ENCODE measurements at places on chromosomes 7 and 10.

GRCh38 chr10:31395695-31396094 lies 76.7 kb downstream of the ZEB1 start:
- DNase-seq = no peak

- DNase-seq = no peak
These were observed 104.1 kb downstream of the ZNF467 start for GRCh38 chr7:149669121-149669818.

GRCh38 chr7:94679358-94679757 lies 23.4 kb upstream of the SGCE start:
- no peak for DNase-seq

- DNase-seq = peak; percentile 44
These were observed 519 bp downstream of the ITGB8 start for GRCh38 chr7:20330928-20331909.

DNA sequence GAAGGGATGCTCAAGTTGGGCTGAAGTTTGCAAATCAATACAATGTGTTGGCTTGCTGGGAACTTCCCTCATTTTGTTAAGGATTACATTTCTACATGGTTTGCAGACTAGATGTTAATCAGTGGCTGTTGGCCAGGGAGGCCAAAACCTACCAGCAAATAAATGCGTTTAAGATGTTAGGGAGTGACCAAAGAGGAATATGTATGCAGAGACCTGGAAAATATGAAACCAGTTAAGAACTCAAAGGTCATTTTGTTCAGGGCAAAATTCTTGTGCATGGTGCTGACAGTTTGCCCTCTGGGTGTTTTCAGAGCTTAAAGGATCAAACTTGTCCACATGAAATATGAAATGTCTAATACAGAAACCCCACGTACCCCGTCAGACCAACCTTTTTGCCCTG lies 30.3 kb downstream of the GATA3 start:
- no peak for DNase-seq

DNA sequence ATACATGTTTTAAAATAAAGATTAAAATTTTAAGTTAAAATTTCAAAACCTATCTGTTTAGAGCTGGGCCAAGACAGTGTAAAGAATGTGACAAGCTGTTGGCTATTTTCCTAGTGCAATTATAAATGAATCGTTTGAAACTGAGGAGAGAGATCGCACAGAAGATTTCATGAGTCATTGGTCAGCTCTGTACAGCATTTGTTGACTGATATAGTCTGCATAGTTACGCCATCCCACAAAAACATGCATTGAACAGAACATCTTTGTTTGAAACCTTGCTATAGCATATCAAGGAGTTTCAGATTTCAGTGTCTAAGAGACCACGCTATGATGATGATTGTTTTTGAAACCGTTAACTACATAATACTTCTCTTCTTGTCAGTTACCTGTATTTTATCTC lies 1.3 kb upstream of the C10orf67 start:
- DNase-seq = no peak

GRCh38 chr7:75885036-75885435 lies 6.2 kb downstream of the RHBDD2 start:
- DNase-seq = no peak

DNA sequence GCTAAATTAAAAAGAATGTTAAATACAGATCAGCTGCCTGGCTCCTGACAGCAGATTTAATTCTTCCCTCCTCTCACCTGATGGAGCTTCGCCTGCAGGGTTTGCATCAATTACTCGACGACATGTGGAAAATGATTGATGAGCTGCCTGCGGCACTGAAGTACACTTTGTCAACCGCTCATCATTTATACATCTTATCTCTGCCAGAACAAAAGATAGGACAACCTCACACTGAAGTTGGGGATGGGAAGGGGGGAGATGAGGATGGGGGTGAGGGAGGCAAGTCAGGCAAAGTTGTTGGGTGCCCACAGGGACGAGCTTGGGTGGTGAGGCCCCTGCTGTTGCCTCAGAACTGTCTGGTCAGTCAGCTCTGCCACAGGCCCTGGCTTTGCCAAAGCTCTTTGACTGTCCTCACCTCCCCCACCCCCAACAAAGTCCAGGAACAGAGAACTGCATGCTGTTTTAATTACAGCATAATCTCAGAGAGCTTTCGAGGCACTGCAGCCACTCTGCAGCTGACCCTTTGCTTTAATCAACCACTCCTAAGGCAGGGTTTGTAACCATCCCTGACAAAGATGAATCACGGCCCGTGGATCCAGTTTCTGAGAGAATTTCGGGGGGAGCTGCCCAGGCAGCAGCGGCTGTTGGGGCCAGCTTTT lies 702.3 kb downstream of the LRMDA start:
- DNase-seq = no peak

DNA sequence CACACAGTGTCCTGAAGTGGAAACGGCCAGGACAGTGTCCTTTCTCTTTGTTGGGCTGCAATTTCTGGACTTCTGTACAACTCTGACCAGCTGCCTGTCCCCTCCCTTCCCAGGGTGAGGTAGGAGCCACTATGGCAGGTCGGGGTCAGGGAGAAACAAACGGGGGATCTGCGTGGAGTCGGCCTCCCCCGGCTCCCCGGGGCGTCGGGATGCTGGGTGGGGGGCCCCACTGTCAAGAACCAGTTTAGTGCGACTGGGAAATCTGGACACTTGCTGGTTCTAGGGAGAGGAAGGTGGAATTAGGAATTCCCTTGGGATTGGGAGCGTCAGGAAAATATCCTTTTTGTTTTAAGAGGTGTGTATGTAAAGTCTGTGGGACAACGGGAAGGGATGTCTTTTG lies 567 bp downstream of the SYCE1 start:
- no peak for DNase-seq

- DNase-seq = no peak
These were observed 76.4 kb downstream of the MMRN2 start for GRCh38 chr10:86880971-86881370.

GRCh38 chr7:37786741-37787569 lies 61.4 kb upstream of the NME8 start:
- no peak for DNase-seq
